ENCODE measurements at places on chromosomes 7 and 10.

GRCh38 chr7:37719077-37719476, 35.5 kb downstream of the GPR141 start:
- no peak for DNase-seq

GRCh38 chr10:95784279-95784913, 28.4 kb downstream of the ENTPD1 start:
- no peak for DNase-seq

DNA sequence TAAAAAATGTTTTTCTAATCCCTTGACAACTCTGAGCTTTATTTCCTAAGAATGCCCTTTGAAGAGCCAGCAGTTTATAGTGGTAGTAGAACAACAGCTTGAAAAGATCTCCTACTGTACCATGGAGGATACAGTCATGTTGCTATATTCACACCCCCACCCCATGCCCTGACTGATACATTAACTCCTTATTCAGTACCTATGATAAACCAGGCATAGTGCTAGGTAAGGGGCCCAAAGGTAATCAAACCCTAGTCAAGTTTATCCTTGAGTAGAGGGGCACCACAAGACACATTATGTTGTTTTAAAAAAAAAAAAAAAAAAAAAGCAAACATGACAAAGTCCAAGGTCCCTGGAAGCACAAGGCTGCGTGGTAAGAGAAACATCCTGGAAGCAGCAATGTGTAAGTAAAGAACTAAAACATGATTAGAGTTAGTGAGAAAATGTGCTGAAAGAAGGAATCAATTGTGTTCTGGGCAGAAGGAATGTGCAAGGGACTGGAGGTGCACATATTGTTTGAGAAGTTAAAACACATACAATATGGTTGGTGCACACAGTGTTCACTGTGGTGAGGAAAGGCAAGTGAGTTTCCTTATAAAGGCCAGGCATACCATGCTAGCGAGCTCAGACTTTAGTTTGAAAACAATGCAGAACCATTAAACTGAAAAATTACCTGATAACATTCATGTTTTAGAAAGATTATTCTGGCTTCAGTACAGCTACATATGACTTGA, 51.2 kb downstream of the PDE1C start:
- no peak for DNase-seq

DNA sequence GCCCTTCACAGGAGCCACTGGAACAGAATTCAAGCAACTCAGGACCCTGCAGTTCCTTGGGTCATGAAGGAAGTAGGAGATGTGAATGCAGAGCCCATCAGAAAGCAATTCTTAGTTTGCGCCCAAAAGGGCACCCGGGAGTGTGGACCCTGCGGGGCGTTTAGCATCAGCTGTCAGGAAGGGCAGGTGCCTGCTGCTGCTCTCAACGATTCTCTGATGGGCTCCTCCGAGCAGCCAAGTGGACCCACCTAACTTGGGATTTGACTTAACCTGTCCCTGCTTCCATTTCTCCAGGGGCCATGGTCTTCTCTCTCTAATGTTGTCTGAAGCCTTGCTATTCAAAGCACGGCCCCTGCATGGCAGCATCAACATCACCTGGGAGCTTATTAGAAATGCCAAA, 17.1 kb downstream of the CPA5 start:
- no peak for DNase-seq

- DNase-seq, result peak; percentile 83
Measured at GRCh38 chr10:511101-511848, 178.2 kb downstream of the DIP2C start.

GRCh38 chr10:69939061-69939460, 113.6 kb upstream of the MACROH2A2 start:
- DNase-seq, result no peak

DNA sequence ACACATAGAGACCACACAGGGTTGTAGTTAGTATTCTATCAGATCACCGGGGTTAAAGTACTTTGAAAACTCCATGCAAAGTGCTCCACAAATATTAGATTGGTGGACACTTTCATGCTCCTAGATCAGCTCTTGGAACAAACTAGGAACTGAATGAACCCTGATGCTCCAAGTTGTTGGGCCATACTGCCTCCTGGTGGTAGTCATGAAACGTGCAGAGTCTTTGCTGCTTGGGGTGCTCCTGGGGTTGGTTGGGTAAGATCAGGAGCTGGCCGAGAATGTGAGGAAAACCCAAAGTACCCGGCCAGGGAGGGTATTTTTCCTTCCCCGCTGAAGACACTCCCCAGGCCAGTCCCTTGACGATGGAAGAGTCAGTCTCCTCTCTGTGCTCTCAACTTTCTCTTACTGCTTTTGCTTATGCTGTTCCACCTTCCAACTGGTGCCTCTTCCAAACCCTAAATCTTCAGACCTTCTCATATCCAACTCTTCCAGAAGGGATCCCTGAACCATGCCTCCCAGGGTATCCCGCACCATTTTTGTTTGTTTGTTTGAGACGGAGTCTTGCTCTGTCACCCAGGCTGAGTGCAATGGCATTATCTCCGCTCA, 918 bp upstream of the RPEL1 start:
- DNase-seq, result peak; percentile 70

- DNase-seq, result no peak
Measured at GRCh38 chr10:21083861-21084260, 186.8 kb upstream of the NEBL start.

- DNase-seq, result no peak
Measured at GRCh38 chr7:25790963-25791362, 361.0 kb upstream of the NFE2L3 start.

- DNase-seq, result no peak
Measured at GRCh38 chr10:90734415-90734814, 123.4 kb downstream of the HTR7 start.

- no peak for DNase-seq
Measured at GRCh38 chr10:114596793-114597192, 61.3 kb downstream of the ABLIM1 start.

- no peak for DNase-seq
Measured at GRCh38 chr10:50554995-50555568, 68.7 kb downstream of the SGMS1 start.

DNA sequence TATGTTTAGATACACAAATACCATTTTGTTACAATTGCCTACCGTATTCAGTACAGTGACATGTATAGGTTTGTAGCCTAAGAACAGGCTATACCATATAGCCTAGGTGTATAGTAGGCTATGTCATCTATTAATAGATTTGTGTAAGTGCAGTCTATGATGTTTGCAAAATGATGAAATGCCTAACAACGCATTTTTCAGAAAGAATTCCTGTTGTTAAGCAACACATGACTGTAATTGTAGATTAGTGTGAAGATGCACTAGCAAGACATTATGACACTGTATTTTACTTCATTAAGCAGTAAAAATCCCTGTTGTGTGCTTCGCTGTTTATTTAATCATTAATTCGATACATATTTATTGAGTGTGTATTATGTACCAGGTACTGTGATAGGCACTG, 446.0 kb downstream of the SUGCT start:
- DNase-seq, result no peak

DNA sequence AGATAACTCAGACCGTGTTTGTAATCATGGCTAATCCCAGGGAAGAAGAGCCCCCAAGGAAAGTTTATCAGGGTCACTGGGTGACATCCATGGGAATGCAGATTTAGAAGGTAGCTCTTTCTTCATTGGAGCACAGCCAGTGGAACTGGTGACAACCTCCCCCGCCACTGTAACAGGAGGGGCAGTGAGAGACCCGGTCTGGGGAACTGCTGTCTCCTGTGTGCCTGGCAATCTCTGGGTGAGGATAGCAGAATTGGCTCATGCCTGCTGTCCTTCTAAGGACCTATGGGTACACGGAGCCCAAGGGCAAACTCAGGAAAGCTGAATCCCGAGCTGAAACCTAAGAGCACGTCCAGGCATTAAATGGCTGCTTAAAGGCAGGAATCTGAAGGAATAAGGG, 341.6 kb downstream of the ABCA13 start:
- no peak for DNase-seq

- DNase-seq, result no peak
Measured at GRCh38 chr10:31657434-31657872, 271.2 kb downstream of the ARHGAP12 start.

DNA sequence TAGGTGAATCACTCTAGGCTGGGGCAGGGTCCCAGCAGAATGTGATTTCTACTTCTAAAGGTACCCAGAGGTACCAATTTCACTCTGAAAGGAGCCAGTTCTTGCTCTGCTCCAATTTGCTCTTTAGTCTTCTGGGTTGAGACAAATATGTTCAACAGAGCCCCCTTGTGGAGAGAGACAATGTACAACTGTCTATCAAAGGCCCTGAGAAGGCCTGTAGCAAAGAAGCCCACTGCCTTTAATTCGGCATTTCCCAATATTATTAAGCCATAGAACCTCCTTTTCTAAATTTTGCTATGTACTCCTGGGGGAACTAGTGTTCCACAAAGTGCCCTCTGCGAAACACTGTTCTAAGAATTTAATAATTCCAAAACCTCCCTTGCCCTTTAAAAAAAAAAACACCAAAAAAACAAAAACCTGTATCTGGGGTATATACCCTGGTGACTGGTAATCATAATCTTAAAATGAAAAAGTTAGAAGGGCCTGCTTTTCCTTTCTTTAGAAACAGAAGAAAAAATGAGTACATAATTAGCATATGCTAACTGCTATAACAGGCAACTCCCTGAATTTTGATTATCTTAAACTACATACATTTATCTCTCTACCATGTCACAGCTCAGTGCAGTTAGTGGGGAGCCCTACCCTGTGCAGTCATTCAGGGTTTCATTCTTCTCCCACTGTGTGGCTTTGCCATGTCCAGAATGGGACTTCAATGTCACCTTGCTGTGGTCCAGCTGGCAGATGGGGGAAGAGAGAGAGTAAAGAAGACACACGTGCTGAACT, 160.9 kb upstream of the BMPER start:
- DNase-seq, result no peak

Data from stimulated activated CD4-positive, alpha-beta T cell treated with anti-CD3 and anti-CD28 coated beads, Interleukin-4, amount 100 ng/mL, for 24 hours (primary cell).